Left cardiac atrium (tissue), 4 donors: ENCODE measurements at places on chromosomes 12 and 14. TPM values are rescaled to one million over a fixed set of nuclear protein-coding genes. Genes with fewer than 3 reads are reported as not detected.

DNA sequence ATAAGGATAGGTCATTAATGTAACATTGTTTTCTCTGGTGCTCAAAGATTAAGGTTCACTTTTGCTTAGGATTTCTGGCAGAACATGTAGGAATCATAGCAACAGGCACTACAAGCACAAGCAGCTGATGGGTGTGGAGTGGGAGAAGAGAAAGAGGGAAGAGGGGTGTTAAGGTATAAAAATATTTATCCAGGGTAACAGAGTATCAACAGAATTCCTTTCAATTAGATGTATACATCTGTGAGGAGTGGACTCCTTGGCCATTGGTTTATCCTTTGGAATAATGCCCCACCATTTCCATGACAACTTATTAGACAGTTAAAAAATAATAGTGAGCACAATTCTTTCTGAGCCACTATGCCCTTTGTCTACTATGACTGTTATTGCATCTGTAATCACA, 388.3 kb upstream of the DDHD1 start:
- DNase-seq, result no peak

- DNase-seq, result no peak
These were observed 22.7 kb downstream of the LRRC74A start for GRCh38 chr14:76848879-76849278.

DNA sequence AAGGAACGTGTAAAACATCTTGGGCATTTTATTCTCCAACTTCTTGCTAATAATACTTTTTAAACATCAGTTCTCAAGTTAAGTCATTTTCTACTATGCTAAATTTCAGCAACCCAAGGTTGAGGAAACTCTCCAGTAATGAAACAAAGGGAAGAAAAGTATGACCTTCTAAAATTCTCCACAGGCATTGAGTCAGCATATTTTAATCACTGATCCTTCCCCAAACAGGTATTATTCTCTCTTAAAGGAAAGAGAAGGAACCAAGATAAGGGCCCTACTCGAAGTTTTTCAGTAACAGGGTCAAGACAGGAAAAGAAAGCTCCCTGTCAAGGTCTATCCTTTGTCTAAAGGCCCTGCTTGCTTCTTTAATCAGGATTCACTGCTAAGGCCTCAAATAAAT, 3.0 kb downstream of the KICS2 start:
- DNase-seq, result no peak

GRCh38 chr12:23236066-23236780, 611.3 kb downstream of the ETNK1 start:
- DNase-seq, result no peak

DNA sequence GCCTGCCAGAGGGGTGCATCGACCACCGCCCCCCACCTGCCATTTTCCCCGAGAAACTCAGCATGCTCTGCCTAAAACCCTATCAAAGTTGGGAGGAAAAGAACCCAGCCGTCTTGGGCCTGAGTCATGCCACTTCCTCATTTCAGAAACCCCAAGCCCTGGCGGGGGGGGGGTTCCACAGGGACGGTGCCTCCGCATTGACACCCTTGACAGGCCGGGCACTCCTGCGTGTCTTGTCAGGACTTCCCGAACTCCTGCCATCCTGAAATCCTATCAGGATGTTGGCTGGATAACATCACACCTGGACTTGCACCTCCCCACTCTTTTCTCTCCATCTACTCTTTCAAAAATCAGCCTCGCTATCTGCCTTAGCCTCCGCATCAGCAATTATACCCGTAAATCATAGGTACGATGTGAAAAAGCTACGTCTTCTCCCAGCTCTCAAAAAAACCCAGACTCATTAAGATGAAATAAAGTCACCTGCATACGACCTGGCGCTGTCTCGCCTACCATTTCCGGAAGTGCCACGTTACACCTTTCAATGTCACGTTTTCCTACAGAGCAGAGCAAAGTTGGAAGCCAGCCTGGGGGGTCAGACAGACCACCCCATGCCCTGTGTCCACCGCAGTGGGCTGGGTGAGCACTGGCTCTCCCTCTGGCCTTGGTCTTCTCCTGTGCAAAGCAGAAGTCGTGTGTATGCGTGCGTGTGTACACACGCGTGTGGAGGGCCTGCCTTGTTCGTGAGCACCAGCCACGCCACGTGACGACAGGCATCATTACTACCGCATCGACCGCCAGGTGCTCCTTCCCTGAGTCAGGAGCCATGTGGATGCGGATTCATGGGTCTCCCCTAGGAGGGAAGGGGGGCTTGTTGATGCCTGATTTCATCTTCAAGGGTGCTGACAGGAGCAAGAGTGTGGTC, 96.7 kb downstream of the RFLNA start:
- peak; percentile 75 for DNase-seq

- DNase-seq, result no peak
These were observed 6.9 kb downstream of the RTRAF start for GRCh38 chr14:51996148-51996746.

- no peak for DNase-seq
These were observed 37.8 kb upstream of the CMAS start for GRCh38 chr12:22008196-22008595.

- no peak for DNase-seq
These were observed 56.3 kb downstream of the FGD4 start for GRCh38 chr12:32455607-32456071.

DNA sequence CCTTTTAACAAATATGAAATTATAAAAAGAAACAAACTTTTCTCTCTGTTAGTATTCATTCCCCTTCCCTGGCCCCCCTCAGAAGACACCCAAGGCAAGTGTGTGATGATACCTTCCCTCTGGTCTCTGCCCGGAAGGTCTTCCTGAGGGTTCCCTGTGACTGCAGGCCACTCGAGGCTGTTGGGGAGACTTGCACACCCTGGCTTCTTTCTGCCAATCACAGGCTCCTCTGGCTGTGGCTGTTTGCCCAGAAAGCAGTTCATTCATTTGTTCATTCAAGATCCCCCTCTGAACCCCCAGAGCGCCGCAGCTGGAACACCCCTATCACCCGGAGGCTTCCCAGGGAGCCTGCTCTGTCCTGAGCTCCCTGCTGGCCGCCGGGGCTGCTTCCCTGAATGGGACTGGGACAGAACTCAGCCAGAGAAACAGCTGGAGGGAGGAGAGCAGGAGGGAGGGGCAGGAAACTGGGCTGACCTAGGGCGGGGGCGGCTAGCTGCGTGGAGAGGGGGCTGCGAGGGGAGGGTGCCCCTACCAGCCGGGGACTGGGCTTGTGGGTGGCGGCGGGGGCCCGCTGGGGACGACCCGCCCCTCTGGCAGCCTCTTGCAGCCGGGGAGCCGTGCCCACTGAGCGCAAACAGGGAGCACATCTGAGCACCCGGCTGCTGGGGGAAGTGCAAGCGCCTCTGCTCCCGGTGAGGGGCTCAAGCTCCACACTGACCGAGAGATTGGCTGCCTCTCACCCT, at the start of gene CMKLR1:
TSS of gene CMKLR1 (minus strand) at position 397 of the 743 bp plus-strand sequence. CDS start 45,720 bp downstream, outside the sequence.
- peak; percentile 70 for DNase-seq

DNA sequence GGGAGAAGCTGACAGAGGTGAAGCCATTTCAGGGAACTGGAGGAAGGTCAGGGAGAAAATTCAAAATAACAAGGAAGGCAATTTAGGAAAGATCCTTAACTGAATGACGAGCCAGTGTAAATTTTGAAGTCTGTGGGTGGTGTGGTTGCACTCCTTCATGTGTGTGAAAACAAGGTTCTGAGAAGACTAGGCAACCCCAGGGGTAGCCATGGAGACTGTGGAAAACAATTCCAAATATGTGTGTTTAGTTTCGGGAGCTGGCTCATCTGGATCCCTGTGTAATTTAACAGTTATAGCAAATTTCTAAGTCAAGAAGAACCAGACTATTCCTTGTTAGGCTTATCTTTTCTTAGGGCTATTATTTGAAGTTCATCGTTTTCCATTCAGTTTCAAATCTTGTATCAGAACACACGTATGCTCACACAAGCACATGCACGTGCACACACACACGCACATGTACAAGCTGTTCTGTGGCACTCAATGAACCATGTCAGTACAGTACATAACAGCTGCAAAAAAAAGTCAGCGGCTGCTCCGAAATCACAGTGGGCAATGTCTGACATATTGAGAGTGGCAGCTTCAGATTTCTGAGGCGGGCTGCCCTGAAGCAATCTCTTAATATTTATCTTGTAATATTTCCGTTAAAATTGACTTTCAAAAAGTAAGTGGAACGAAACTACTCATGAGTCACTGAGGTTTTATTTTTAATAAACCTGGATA, 411.2 kb downstream of the AEBP2 start:
- no peak for DNase-seq

DNA sequence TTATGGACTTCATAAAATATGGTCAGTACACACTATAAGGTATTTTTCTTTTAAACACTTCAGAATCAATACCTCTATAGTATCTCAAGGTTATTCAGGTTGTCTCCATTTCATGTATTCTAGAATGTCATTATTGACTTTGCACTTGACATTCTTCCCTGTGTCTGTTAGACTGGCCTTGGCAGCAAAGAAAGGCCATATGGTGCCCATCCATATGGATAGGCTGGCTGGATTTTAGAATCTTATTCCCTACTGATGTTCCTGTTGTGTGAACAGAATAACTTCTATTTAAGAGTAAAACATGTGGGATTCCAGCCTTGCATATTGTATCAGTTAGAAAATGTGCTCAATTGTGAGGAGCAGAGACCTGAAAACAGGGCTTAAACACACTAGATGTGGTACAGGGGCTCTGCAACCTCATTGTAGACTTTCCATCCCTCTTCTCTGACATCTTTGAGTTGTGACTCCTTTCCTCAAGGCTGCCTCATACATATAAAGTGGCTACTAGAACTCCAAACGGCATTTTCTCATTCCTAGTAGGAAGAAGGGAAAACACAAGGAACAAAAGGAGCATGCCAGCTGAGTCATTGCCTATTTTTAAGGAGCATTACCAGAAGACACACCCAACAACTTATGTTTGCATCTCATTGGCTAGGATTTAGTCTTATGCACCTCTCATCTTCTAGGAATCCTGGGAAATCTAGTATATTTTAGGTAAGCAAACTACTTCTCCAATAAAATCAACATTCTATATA, 221.2 kb upstream of the TMPO start:
- DNase-seq, result no peak

DNA sequence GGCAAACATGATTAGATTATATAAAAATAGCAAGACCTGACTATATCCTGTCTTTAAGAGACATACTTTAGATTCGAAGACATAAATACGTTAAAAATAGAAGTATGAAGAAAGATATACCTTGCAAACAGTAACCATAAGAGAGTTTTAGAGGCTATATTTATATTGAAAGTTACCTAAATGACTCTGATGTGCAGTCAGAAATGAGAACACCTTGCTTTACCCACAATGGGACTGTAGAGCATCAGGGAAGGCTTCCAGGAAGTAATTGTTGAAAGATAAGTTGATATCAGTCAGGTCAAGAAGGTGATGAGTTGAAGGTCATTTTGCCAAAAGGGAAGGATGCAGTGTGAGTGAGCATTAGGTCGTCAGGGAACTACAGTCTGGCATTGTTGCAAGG, 110.2 kb downstream of the NEDD1 start:
- DNase-seq, result no peak

DNA sequence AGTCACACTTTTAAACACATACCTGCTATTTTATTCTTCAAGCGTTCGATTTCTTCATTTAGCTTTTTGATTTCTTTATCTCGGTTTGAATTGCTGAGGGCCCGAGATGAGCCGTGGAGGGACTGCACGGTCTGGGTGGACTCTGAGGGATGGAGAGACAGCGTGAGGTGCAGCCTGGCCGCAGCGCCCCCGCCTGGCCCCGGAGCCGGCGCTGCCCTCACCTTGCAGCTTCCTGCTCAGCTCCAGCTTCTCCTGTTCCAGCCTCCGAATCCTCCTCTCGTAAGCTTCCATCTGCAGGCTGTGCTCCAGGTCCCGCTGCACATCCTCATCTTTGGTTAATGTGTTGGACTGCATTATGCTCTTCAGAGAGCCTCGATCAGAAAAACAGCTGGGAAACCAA, 53.2 kb downstream of the AMN start:
- no peak for DNase-seq

- DNase-seq, result no peak
These were observed 240.4 kb upstream of the DCN start for GRCh38 chr12:91422811-91423692.

- DNase-seq, result no peak
These were observed 6.4 kb downstream of the PDE1B start for GRCh38 chr12:54555670-54556257.

DNA sequence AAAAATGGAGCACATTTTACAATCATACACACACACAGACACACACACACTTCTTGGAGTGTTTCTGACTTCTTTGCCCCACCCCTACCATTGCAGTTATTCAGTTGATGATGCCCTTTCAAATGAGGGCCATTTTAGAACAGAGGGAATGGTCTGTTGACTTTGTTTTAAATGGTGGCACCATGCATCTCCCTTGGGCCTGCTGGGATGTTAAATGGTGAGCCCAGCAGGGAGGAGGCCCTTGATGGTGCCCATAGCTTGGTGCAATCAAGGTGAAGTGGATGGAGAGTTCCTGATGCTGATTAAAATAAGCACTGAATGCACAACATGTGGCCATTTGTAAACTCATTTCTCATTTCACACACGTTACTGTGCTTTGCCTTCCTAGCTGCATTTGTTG, 13.3 kb downstream of the C12orf75 start:
- no peak for DNase-seq

DNA sequence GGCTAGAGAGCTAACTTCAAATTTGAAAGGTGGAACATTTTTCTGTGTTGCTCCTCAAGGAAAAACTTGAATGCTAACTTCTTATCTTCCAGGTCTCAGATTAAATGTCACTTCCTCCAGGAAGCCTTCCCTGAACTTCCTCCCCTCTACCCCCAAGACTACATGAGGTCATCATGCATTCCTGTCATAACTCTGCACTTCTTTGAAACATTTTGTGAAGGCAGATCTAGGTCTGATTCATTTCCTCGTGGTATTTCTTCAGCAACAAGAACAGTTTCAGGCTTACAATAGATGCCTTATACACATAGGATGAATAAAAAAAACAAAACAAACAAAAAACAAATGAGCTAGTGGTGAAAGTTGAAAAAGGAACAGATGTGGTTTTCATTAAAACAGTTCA, 97.1 kb upstream of the SRRM4 start:
- DNase-seq, result no peak

DNA sequence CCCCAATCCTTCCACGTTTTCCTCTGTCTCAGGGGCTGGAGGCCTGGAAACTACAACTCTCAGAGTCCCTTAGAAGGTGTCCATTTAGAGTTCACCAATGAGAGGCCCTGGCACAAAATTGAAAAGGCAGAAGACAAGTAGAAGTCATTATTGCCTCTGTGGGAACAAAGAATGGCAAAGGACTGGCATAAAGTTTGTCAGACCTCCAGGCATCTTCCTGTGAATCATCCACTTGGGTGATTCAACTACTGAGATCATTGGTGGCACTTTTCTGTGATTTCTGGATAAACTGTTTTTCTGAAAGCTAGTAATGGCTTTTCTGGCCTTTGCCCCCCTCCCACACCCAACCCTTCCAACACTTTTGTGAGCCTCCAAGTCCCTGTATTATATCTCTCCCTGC, 42.6 kb upstream of the C12orf42 start:
- DNase-seq, result no peak

The SLC5A8 gene
- total RNA-seq, result not detected

The KRT3 gene
- not detected for total RNA-seq

The BMP4 gene
- total RNA-seq, result 12.5 TPM

The WIF1 gene
- not detected for total RNA-seq

The DRAM1 gene
- 14.2 TPM for total RNA-seq

The OTX2 gene
- not detected for total RNA-seq

The DNAJC22 gene
- 0.47 TPM for total RNA-seq

The LRIG3 gene
- total RNA-seq, result 7.3 TPM

The BDKRB1 gene
- total RNA-seq, result 0.21 TPM
